Nucleus accumbens (tissue), 56 donors: ENCODE measurements at places on chromosomes 4 and X.

DNA sequence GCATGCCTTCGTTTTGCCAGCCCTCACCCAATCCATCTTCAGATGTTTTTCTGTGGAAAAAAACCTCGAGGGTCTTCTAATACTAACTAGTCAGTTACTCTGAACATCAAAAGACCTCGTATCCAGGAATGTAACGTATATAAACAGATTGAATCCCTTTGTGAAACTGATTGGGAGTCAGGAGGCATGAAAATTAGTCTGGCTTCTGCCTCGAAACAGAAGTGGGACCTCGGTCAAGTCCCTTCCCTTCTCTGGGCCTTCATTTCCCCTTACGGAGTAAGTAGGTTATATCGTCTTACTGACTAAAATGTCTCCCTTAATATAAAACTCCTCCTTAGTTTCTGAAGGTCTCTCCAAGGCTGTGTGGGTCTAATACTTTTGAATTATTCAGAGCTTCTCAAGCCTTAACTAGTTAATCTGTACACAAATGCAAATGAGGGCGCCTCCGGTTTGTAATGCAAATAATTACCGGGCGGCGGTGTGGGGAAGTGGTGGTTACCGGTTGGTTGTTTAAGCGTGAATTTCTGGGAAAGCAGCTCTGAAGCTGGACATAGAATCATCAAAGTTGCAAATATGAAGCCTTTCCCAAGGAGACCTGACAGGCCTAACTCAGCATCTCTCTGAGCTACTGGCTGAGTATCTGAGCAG lies 11.4 kb upstream of the NKRF start:
- no peak for DNase-seq

- no peak for DNase-seq
Measured at GRCh38 chr4:40038977-40039376, 17.7 kb upstream of the N4BP2 start.

- DNase-seq: no peak
Measured at GRCh38 chr4:49018718-49019295, 32.7 kb downstream of the CWH43 start.

- DNase-seq: no peak
Measured at GRCh38 chr4:37439809-37440474, 195.4 kb downstream of the NWD2 start.

DNA sequence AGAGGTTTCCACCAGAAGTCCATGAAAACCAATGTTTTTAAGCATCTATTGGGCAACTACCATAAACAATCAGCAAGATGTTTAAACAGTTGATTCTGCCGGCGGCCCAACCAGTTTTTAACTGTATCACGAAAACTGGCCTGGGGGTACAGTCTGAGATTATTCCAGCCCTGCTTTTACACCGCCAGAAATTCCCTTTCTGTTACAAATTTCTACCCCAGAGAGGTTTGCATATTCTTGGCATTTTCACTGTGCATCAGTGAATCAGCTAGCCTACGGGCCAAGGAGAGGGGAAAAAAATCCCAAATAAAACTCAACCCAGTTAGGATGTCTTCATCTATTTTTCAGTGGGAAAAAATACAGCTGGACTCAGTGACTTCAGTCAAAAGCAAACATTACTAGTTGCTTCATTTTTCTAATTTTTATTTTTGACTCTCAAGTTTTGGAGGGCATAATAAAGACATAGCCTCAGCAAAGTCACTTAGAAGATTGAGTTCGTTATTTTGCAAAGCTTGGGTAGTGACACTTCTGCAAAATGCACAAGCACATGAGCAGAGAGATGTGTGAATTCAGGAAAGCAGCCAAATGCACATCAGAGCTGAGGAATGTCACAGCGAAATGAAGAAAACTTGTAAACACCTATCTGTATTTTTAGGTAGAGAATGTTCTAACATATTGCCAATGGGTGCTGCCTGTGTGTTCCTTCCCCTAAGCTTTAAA lies 167.8 kb upstream of the GK2 start:
- no peak for DNase-seq

GRCh38 chr4:2968381-2968780 lies 5.0 kb downstream of the GRK4 start:
- DNase-seq: no peak
